ENCODE measurements at places on chromosomes 2 and 18.

DNA sequence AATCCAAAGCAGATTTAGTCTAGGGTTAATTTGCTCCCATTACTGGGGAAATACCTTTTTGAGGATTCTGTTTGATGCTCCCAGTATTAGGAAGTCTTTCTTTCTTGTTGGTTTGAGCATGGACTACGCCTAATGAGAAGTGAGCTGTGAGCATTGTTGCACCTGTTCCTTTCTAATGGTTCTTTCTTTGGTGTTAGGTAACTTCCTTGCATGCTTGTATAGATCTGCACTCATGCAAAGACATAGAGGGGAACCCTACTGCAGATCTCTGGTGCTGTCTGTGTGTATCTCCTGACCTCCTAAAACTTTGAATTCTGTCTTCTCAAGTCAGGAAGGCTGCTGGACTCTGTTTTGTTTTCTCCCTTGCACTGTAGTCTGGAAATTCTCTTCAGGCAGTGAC lies 12.8 kb upstream of the TDRD15 start:
- no peak for DNase-seq

DNA sequence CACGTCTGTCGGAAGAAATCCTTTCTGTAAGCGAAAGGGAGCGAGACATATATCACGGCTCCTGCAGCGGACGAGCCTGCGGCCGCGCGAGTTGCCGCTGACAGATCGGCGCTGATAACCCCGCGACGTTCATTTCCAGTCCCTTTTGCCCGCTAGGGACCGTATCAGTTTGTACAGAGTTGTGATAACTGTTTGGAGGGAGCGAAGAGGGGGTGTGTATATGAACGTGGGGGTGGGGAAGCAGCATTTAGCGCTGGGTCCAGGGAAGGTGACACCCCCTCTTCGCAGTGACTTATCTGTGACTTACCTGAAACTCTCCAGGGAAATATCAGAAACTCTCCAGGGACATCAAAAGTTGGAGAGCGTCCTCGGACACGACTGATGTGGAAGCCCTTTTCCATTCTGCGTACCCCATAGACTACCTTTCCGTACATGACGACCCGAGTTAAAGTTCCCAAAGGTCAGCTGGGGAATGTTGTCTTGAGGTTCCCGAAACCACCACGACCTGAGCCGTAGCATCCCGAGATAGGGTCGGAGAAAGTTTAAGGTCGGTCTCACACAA lies 948 bp upstream of the GATA6 start:
- DNase-seq = peak; percentile 58

DNA sequence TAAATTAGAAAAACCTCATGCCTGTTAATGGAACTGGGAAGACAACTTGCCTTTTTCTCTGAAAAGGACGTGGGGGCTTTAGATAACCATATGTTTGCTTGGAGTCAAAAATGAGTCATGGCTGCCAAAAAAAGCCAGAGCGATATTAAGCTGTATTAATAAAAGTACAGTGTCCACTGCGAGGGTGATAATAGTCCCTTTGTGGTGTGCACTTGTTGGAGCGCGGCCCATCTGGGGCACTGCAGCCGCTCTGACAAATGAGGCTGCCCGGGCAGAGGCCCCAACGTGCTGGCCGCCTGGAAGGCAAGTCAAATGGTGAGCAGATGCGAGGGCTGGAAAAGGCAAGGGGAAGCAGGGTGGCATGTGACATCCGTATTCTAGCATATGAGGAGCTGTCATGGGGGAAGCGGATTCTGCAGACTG lies 103.3 kb upstream of the NCK2 start:
- peak; percentile 63 for DNase-seq

DNA sequence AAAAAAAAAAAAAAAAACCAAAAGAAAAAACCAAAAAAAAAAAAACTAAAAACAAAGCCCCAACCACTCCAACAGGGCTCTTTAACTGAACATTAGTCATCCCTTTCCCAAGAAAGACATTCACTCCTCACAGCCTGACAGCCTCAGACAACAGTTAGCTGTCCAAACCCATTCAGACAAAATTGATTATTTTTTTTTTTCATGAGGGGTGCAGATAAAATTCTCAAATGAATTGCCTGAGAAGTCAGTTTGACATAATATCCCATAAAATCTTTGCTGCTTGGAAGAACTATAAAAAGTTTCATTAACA lies 206.1 kb upstream of the REV1 start:
- no peak for DNase-seq

- no peak for DNase-seq
Measured at GRCh38 chr2:186129767-186130581, 356.1 kb upstream of the ZC3H15 start.

DNA sequence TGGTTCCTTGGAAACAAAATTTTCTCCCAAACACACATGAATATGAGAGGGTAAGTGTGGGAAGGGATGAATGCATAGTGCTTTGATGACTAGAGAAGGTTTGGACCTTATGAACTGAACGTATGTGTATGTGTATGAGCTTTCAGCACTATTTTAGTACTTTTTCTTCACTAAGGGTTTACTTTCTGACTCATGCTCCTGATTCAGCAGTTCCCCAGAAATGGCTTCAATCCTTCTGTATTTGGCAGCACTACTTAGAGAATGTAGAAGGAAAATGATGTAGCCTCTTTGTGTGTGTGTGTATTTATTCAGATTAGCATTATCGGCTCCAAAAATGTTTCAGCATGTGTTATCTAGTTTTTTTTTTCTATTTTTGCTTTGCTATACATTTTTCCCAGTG lies 22.2 kb downstream of the KCNJ3 start:
- DNase-seq = no peak

GRCh38 chr2:11539317-11540147 lies 5.7 kb downstream of the GREB1 start:
- DNase-seq = no peak

DNA sequence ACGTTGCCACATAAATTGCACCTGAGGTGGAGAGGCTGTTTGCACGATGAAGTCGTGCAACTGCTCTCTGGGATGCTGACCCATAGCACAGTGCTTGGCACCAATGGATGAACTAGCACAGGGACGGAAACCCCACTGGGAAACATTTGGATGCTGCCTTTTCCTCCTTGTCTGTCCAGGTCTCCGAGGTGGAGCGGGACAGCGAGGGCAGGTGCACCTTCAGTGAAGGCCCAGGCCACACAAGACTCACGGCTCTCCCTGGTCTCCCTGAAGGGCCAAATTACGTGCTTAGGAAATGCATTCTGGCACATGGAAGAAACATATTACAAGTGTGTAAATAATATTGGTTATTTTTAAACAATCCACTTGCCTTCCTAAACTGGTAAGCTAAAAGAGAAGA lies 70.3 kb downstream of the TPO start:
- no peak for DNase-seq

DNA sequence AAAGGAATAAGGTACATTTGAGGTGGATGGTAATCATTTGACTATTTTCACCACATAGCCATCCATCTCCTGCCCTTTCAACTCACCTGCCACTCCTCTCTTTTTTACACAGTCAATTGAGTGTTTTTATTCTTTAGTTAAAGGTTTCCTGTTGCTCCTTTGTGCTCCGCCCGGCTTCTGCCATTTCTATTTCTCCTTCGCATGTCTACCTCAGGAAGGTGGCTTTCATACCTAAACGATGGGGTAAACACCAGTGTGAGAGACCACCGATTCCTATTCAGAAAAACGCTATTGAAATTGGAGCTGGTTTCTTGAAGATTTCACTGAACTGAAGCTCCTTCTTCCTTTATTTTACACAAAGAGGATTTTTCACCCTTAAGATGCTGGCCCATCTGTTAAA lies 1628.0 kb upstream of the PIK3C3 start:
- DNase-seq = no peak

- no peak for DNase-seq
Measured at GRCh38 chr2:161905389-161906046, 168.5 kb downstream of the DPP4 start.

DNA sequence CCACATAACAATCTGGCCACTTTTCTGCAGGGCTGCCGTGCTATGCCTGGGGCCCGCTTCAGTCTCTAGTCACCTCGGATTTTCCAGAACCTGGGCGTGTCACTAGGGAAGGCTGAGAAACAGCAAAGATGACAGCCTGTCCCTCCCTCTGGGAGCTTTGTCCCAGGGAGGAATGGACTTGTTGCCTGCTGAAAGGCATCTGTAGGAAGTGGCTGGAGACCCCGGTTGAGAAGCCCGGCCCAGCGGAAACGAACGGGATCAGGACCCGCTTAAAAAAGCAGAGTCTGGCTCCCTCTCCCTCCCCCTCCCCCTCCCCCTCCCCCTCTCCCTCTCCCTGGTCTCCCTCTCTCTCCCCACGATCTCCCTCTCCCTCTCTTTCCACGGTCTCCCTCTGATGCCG lies 149.5 kb upstream of the ZNF516 start:
- no peak for DNase-seq

GRCh38 chr2:76251342-76251741 lies 540.6 kb upstream of the GCFC2 start:
- DNase-seq = no peak

GRCh38 chr18:45690975-45691815 lies 32.8 kb upstream of the SLC14A1 start:
- peak; percentile 84 for DNase-seq

GRCh38 chr2:167785606-167786216 lies 461.7 kb downstream of the STK39 start:
- no peak for DNase-seq

DNA sequence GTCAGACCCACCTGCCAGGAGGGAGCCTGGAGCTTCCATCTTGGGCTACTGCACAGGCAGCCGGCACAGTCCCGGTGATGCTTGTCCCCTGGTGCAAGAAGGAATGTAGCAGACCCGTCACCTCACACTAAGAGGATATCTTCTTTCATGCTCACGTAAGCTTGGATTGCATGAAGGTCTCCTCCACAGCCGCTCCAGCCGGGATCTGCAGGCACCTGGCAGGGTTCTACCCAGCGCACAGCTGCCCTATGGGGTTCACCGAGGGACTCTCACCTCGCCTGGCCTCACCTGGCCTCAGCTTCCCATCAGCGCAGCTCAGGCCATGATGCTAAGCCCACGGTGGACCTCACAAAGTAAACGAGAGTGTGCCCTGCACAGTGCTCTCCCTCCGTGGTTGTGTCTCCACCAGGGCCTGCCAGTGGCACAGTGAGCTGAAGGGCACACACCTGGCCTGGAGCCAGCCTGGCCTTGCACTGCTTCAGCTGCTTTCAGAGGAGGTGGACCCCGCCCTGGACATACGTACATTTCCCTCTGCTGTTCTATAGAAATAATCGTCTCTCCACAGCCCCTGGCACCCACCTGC lies 239.1 kb downstream of the SEPTIN10 start:
- no peak for DNase-seq
